NCI-H1092 (cell line): ENCODE measurements at places on chromosomes 12 and 14.

DNA sequence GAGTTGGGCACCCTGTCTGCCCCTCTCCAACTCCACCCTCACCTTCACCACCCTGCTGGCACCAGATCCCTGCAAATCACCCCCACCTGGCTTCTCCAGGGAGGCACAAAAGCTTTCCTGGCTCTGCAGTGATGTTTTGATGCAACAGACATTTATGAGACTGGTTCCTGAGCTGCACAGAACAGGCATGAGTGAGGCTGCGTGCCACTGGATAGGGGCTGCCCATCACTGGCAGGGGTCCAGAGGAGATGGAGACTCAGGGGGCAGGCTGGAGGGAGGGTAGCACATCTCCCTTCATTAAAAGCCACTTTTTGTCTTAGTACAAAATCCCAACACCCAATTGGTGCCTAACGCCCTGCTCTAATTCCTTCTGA, 17.3 kb upstream of the ZDHHC22 start:
- peak; percentile 51 for DNase-seq

- no peak for DNase-seq
Measured at GRCh38 chr14:71460091-71460490, 472.1 kb upstream of the RGS6 start.

- no peak for DNase-seq
Measured at GRCh38 chr12:116425256-116426193, 133.7 kb upstream of the MAP1LC3B2 start.

GRCh38 chr12:132144810-132145168, 532 bp downstream of the NOC4L start:
- no peak for DNase-seq

DNA sequence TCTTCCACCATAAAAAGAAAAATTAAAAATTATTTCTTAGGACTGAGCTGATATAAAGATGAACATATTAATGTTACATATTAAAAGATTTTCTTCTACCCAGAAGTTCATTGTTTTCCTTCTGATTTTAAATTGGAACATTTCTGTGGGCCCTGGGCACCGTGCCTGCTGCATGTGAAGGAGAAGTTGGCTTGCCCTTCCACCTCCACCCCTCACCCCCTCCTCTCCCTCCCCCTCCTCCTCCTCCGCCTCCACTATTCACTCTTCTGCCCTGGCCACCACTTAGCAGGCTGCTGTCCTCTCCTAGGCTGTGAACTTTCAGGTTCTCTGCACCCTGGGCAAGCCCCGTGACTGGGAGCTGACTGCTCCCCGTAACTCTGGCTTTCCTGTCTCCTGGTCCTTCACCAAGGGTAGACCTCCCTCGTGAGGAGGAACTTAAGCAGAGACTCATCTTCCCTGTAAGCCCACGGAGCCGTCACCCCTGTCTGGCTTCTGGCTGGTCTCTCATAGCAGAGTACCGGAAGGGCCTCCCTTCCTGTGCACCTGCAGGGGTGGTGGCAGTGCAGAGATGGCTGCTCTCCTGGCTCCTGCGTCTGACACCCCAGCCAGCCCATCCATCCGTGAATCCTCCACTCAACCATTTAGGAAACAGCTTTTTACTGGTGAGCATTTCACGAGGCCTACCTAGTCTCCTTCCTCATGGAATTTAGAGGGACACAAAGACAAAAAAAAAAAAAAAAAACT, 12.8 kb downstream of the TUNAR start:
- DNase-seq, result peak; percentile 48

- peak; percentile 68 for DNase-seq
Measured at GRCh38 chr14:63045234-63045611, at the start of gene KCNH5. Gene KCNH5, minus strand, starts transcription at chr14:63045458. Its CDS starts 272 bp downstream, at chr14:63045186.

DNA sequence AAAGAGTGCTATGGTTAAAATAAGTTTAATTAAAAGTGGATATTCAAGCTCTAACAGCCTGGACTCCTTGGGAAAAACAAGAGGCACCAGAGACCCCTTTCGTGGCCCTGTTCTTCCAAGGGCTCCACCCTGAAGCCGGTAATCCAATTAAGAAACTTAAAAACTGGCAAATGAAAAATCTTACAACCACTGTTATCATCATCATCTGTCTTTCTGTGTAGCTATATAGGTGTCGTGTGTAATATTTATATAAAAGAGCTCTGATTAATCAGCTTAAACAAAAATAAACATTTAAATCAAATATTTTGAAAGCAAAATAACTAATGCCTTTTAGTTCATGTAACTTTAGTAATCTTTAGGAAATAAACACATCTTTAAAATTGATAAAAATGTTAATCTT, 4.5 kb downstream of the ATF1 start:
- no peak for DNase-seq

GRCh38 chr12:110908377-110909152, 11.8 kb downstream of the MYL2 start:
- DNase-seq, result no peak

DNA sequence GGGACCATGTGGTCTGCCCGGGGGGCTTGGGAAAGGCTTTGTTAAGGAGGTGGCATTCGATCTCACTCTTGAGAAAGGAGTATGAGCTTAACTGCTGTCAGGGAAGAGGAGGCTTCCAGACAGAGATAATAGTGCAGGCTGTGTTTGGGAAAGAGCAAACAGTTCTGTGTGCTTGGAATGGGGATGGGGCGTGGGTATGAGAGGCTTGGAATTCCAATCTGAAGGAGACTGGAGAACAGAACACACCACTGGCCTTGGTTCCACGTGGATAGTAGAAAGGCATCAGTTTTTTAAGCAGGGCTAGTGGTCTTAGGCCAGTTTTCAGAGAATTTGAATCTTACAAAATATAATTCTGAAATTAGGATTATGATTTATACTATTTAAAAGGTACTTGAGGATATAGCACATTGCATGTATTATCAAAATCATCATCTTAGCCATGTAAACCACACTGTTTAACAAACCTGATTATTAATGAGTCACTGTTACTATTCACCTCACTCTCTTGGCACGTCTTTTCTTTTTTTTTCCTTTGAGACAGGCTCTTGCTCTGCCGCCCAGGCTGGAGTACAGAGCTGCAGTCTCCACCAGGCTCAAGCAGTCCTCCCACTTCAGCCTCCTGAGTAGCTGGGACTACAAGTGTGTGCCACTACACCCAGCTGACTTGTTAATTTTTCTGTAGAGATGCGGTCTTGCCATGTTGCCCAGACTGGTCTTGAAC, 38.5 kb upstream of the KCNK13 start:
- DNase-seq, result no peak

- DNase-seq, result no peak
Measured at GRCh38 chr14:104593710-104594136, 10.8 kb downstream of the TMEM179 start.

- DNase-seq, result no peak
Measured at GRCh38 chr14:99950181-99950580, 115.0 kb upstream of the EVL start.

- no peak for DNase-seq
Measured at GRCh38 chr14:91893007-91893406, 25.7 kb upstream of the TC2N start.

DNA sequence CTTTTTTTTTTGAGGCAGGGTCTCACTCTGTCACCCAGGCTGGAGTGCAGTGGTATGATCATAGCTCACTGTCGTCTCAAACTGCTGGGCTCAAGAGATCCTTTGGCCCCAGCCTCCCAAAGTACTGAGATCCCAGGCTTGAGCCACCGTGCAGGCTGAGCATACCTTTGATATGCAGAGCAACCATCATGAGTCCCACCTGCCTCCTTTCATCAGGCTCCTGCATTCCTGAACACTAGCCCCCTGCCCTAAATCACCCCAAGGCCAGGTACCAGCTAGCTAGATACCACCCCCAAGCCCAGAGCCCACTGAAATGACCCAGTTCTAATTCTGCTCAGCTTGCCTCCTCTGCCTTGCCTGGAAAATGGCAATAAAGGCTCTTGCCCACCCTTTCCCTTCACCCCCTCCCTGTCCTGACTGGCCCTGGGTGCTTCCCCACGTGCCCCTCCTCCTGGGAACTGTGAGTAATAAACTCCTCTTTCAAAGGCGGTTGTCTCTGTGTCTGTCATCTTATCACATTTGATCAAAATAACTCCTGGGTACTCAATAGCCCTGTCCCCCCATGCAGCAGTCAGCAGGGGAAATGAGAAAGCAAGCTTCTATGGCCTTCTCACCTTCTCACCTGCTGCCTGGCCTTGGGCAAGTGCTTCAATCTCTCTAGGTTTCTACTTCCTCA, 6.4 kb upstream of the BRF1 start:
- DNase-seq, result no peak

DNA sequence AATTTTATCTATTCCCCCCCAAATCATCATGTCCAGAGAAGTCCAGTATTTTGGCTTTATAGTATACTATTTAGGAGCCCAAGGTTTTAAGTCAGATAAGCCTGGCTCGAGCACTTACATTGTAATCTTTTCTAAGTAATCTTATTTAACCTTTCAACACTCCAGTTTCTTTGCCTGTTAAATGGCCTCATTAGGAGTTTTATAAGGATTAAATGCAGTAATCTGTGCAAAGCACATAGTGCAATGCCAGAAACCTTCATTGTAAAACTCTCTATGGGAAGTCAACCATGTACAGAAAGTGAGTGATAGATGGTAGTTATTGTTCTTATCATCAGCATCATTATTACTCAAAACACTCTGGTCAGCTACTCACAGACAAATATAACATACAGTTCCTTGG, 1330.4 kb downstream of the SLC16A7 start:
- no peak for DNase-seq

DNA sequence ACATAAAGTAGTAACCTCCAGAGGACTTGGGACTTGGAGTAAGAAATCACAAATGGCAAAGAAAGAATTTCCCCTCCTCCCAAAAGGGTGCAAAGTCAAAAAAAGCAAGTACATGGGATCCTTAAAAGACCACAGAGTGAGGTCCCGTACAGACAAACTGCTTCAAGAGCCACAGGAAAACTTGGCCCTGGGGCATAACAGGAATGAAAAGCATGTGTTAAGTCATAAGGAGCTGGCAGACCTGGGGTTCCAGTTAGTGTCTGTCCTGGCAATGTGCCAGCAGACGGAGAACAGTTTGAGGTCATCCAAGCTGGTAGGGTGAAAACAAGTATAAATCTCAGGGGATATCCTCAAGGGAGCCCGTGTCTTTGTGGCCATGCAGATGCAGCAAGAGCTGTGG, 73.2 kb downstream of the HSD17B6 start:
- no peak for DNase-seq

DNA sequence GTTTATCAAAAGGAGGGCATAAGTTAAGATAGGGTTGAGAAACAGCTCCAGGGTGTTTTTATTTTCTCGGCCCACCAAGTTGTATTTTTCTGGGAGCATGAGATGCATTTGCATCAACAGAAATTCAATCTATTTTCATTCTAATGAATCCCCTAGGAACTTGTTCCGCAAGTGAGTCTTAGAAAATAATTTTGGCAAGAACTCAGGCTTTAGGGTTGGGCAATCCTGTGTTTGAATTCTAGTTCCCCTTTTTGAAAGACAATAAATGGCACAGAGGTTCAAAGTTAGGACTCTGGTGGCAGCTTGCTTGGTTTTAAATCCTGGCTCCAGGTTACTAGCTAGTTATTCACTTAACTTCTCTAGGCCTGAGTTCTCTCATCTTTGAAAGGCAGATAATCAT, 23.7 kb downstream of the SLC5A8 start:
- DNase-seq, result no peak

GRCh38 chr14:33880330-33880729, 70.5 kb downstream of the EGLN3 start:
- DNase-seq, result no peak

DNA sequence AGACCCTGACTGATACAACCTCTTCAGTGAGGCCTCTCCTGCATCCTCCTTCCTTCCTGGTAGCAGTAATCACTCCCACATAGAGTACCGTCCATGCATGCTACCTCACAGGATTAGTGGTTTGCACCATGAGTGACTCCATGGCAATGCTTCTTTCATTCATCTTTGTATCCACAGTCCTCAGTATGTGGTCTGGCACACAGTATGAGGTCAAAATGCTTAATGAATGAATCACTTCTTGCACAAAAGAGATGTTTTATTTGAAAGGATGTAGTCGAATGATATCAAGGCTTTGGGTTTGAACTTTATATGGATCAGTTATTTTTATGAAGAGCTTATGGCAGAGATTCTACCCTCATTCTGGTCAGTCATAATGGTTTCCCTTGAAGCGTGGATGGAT, 42.2 kb downstream of the KCNA5 start:
- no peak for DNase-seq

DNA sequence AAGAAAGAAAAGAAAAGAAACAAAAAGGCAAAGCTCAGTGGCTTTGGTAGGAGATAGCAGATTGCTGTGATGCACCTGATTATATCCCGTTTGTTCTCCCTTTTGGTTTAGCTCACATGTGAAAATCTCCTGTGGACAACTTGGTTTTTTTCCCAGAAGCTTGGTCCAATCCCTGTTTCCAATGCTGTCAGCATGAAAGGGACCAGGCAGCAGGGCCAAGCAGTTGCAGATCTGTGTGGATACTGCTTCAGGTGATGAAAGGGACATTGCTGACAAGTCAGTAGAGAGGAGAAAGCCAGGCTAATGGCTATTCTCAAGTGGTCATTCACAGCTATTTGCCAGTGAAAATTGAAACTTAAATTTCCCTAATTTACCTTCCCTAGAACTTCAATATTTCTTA, 18.8 kb upstream of the SLCO1A2 start:
- DNase-seq, result no peak

- DNase-seq, result no peak
Measured at GRCh38 chr12:78880078-78880477, 15.5 kb downstream of the SYT1 start.

- no peak for DNase-seq
Measured at GRCh38 chr12:80708259-80708974, 983 bp downstream of the MYF6 start.

DNA sequence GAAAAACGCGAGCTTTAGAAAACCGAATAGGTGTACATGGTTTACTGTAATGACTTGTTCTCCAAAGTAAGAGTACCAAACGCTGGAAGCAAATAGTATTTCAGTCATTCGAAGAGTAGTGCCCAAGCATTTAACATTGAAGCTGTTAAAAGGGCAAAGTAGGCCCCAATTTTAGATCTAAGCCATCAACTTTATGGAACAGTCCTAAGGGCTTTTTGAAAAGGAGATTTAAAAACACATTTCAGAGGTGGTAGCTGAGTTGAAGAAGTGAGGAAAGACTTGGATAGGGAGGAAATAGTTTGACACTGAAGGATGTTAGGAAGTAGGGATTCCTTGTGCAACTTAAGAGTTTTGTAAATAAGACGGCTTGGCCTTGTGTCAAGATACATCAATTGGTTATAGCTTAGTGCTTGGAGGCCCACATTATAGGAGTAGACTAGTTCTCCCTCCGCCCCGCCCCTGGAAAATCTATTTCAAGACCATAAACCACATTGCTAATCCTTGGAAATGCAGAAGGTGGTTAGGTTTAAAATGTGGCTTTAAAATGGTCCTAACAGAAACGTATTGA, 783 bp upstream of the TUBA1B start:
- DNase-seq, result peak; percentile 25

- no peak for DNase-seq
Measured at GRCh38 chr12:48977290-48978281, 536 bp upstream of the WNT1 start.

GRCh38 chr12:46832130-46832704, 6.4 kb upstream of the SLC38A4 start:
- no peak for DNase-seq

DNA sequence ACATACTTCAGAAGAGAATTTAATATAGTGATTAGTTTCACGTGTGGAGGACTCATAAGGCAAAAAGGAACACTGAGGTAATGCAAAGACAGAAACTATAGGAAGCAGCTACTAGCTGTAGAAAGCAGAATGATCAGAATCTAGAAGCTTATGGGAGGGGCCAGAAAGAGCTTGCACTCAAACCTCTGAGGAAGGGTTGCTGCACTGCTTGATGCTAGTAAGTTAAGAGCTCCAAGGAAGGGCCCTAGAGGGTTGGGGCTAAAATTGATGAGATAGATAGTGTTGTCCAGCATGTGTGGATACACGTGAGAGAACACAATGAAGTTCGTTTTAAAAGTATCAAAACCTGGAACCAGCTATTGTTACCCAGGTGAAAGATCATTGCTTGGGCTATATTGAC, 311.1 kb downstream of the SLC6A15 start:
- DNase-seq, result no peak
